ENCODE measurements at places on chromosomes 4 and X. TPM values are rescaled to one million over a fixed set of nuclear protein-coding genes. Genes with fewer than 3 reads are reported as not detected.

USP9X gene
- 72.3 TPM for total RNA-seq

CRMP1 gene
- not detected for total RNA-seq

SLIT2 gene
- total RNA-seq, result 24.9 TPM

NDNF gene
- total RNA-seq, result 1.9 TPM

GAGE13 gene
- total RNA-seq, result not detected

NEIL3 gene
- 2.4 TPM for total RNA-seq

SPANXN4 gene
- not detected for total RNA-seq

MAGEB1 gene
- total RNA-seq, result not detected

MXRA5 gene
- 79.1 TPM for total RNA-seq

MAGEE1 gene
- 1.1 TPM for total RNA-seq

SPIN2A gene
- total RNA-seq, result not detected

DNA sequence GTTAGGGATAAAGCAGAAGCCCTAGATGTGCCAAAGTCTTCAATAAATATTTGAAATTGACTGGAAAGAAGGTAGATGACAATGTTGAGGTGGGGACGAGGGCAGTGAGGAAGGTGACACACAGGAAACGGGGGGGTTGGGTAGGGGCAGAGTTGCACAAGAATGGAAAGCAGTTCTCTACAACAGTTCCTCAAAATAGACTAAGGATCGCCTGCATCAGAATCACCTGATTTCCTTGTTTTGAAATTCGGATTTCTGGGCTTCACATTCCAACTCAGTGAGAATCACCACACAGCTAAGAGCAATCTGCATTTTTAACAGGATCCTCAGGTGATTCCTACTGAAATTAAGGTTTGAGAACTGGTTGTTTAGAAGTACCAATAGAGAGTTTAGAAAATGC is 70.6 kb downstream of the ARFIP1 start:
- DNase-seq, result peak; percentile 50

DNA sequence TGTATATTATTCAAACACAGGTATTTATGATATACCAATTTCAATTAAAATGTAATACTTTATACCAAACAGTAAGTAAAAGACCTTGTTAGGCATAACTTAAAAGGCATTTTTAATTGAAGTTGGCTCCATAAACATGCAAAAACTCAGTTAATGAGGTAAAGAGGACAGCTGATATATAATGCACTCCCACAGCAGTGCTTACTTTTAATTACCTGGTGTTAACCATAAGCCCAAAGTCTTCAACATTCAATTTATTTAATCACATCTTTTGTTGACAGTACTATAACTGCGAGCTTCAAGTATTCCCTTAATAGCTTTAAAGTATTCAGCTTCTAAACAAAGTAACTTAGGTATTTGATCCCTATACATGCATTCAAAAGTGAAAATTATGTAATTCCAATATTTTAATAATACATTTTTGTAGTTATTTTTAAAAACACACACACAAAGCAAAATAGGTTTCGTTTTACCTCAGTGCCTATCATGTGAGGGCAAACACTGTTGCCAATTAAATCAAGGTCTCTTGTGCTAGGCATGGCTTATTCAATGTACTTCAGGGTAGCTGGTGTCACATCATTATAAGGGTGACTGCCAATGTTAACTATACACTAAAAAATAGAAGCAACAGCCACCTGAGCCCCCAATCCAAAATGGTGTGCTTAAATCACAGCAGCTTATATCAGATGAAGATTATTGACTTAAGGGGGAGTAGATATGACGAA is 197.1 kb downstream of the LRBA start:
- DNase-seq, result no peak

DNA sequence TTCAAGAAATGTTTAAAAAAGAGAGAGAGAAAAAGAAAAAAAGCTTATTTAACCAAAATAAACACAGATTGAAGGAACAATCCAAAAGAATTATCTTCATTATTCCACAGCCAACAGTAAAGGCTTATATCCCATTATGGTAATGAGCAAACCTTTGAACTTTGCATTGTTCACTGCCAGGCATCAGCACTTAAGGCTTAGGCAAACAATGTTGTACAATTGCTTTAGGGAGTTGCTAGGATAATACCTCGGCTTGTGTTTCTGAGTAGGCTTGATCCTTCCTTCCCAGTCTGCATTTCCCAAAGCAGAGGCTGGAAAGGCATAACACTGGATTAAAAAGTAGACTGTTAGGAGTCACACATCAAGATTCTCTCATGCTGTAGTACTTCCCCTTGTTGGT is 352.7 kb upstream of the IGFBP7 start:
- DNase-seq, result no peak

- no peak for DNase-seq
These were observed 39.5 kb downstream of the USP46 start for GRCh38 chr4:52619591-52619931.

DNA sequence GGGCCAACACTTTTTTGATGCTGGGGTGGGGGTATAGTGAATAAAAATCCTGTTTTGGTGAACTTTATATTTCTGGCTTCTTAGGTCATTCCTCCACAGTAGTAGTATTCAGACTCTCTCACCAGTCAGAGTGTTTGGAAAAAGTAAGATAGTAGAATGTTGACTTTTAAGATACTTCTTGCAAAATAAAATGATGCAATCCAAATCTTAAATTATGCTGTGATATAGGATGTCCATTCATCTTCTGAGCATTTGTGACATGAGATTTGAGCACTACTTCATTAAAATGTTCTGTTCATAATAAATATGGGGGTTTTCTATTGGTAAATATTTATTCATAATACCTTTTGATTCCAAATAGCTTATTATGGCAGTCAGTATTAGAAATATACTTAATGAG is 70.1 kb downstream of the BMP2K start:
- peak; percentile 4 for DNase-seq

- DNase-seq, result peak; percentile 35
These were observed 7.1 kb upstream of the BGN start for GRCh38 chrX:153487590-153488071.

- no peak for DNase-seq
These were observed 18.3 kb upstream of the CXCR3 start for GRCh38 chrX:71636438-71637252.

DNA sequence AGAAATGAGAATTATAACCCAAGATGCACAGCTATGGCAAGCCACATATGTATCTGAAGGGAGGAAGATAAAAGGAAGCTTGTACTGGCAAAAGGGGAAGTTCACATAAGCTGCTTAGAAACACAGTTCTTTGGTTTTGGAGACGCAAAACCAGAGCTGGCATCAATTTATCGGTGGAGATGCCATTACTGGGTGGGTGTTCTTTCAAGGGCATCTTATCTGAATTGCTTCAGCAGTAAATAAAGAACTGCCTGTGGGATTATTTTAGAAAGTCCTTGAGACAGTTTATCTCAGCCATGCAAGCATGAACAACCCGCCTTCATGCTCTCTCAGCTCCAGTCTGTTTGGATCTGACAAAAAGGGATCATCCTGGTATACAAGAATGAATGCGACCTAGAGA is 60.8 kb downstream of the DDX60 start:
- DNase-seq, result no peak

DNA sequence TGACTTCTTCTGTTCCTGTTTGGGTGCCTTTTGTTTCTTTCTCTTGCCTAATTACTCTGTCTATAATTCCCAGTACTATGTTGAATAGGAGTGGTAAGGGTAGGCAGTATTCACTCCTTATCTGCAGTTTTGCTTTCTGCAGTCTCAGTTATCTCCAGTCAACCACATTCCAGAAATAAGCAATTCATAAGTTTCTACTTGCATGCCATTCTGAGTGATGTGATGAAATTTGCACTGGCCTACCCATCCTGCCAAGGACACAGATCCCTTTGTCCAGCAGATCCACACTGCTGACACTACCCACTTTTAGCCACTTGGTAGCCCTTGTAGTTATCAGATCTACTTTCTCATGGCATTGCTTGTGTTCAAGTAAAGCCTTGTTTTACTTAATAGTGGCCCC is 971.6 kb upstream of the INTU start:
- no peak for DNase-seq

GRCh38 chrX:118519411-118520215 is 24.0 kb downstream of the DOCK11 start:
- peak; percentile 71 for DNase-seq

DNA sequence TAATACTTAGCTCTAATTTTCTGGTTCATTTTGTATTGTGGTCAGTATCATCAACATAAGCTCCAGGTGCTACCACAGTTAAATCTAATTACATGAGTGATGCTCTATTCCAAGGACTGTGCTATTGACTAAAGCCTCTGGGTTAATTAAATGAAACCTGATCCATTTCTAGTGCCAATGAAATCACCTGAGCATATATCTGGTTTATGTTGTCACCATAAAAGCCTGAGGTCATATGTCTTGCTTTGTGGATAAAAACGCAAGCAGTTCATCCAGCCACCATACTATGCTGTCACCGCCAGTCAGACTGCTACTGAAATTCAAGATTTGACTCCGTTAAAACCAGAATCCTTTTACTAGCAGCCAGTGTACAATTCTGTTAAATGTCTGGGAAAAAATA is 64.2 kb upstream of the ZNF518B start:
- DNase-seq, result no peak

DNA sequence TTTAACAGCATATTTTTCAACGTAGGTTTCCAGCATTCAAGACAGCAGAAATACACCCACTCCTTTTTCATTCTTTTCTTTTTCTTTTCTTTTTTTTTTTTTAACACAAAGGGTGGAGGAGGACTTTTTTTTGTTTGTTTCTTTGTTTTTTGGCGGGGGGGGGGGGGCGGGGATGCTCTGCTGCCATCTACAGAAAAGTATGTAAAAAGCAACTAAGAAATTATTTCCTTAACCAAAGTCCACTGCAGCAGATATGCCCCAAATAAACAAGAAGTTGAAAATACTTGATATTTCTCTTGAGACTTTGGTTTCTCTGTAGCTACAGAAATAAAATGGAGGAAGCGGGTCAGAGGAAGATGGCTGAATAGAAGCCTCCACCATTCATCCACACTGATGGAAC is 63.2 kb upstream of the PBDC1 start:
- no peak for DNase-seq

DNA sequence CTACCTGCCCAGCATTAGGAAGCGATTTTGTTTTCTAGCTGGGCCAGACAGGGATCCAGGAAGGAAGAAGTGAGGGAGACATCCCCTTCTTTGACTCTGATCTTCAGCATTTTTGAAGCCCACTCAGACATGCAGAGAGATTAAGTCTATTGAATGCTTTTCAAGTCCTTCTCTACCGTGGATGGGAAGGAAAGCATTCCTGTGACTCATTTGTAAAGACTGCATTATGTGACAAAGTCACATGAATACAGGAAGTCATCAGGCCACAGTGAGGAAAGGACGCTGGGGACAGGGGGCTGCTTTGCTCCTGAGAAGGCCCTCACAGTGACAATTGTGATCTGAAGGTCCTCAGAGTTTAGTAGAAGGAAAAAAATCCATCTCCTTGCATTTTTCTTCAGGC is 67.4 kb upstream of the GBA3 start:
- peak; percentile 3 for DNase-seq

- no peak for DNase-seq
These were observed 3.9 kb upstream of the DTHD1 start for GRCh38 chr4:36277533-36277932.

DNA sequence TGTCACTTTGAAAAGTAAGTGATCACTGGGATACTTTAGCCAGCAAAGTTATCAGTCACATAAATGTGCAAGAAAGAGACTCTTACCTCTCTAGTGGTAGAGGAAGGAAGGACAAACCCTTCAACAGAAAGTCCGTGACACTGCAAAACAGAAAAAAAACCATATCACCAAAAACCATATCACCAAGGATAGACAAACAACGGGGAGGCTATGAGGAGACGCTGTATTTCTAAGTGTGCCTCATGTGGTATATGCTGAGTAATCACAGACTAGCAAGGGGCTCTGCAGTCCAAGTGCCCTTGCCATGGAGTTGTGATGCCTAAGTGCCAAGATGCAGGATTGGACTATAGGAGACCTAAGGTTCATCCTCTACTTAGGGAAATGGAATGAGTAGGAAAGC is 11.5 kb upstream of the HDAC8 start:
- no peak for DNase-seq

- DNase-seq, result no peak
These were observed 87.1 kb downstream of the STK32B start for GRCh38 chr4:5138389-5138788.

All from GM23248 (cell line).